ENCODE measurements at places on chromosomes 4 and X.

- DNase-seq, result no peak
These were observed 399.9 kb downstream of the GASK1B start for GRCh38 chr4:157772907-157773306.

GRCh38 chr4:81040012-81040659 lies 9.6 kb downstream of the BMP3 start:
- DNase-seq, result no peak

GRCh38 chr4:106364282-106364681 lies 4.3 kb downstream of the GIMD1 start:
- peak; percentile 35 for DNase-seq

- DNase-seq, result no peak
These were observed 390.1 kb downstream of the ADAM29 start for GRCh38 chr4:175308236-175308635.

GRCh38 chr4:40557736-40558135 lies 71.9 kb downstream of the RBM47 start:
- DNase-seq, result no peak

DNA sequence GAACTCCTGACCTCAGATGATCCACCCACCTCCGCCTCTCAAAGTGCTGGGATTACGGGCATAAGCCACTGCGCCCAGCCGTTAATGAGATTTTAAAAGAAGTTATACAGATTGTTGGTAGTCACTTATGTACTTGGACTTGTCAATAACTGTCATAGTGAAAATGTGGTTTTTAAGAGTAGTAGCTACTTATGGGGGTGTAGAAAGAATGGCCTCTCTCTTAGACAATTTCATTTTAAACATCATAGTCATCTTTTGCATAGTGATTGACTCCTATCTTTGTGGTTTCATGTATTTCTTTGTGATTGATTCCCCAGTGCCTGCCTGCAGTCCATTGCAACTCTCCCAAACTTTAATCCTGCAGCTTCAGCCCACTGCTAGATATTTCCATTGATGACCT lies 17.4 kb downstream of the FAM199X start:
- no peak for DNase-seq

DNA sequence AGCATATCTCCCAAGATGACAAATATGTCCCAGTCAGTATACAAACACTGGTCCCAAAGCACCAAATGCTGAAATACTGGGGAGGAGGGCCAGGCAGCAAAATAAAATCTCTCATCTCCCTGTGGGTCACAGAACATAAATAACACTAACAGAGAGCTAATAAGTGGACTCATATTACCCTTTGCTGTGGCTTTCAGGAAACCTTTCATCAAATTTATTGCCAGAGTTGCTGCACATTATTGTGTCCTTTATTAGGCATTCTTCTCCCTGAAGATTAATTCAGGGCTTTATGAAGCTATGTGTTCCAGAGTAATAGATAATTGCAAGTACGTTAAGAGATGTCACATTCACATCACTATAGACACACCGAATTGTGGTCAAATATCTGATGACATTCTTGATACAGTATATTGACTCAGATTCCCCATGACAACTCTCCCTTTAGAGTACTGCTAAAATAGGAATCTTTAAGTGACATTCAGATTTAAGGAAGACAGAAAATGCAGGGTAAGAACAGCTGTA lies 124.1 kb upstream of the PRR32 start:
- DNase-seq, result no peak

GRCh38 chr4:183443655-183444213 lies 702 bp upstream of the CDKN2AIP start:
- no peak for DNase-seq

- peak; percentile 21 for DNase-seq
These were observed 330.5 kb downstream of the HNRNPD start for GRCh38 chr4:82043081-82043808.

DNA sequence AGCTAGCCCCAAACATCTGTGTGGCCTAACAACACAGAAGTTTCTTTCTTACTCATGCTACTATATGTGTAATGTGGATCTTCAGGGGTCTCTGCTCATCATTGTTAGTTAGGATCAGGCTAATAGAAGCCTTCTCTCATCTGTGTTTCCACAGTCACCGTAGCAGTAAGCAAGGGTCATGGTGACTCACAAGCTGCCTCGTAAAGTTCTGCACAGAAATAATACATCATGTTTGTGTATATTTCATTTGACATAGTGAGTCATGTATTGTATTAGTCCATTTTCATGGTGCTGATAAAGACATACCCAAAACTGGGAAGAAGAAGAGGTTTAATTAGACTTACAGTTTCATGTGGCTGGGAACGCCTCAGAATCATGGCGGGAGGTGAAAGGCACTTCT lies 38.7 kb downstream of the SLC4A4 start:
- no peak for DNase-seq

DNA sequence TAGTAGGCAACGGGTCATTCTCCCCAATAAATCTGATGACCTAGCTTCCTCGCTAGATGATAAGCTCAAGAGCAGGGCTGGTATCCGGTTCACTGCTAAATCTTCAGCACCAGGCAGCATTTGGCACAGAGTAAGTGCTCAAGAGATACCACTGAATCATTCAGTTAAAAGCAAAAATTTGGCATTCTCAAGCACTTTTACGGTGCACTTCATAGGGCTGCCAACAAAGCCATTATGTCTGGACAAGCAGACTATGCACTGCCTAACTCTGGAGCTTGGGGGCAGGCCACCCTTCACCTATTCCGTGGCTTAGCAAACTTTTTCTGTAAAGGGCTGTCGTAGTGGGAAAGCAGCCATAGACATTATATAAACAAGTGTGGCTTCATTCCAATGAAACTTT lies 23.8 kb upstream of the CXorf38 start:
- no peak for DNase-seq

DNA sequence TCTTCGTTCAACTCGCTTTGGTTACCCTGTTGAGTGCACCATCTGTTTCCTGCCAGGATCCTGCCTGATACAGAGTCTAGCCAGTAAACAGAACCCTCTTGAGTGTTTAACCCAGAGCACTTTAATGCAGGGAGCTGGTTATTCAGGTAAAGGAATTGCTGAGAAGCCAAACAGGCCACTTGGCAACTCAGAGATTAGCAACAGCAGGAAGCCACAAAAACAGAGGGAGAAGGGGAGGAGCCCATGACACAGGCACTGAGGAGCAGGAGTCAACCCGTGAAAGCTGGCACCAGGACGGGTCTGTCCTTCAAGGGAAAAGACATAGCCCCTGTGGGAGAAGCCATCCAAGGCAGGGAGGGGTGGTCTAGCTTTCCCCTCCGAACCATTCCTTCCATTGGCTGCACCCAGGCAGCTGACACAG lies 641.4 kb downstream of the ZNF674 start:
- DNase-seq, result no peak

GRCh38 chr4:161188578-161188977 lies 975.2 kb downstream of the FSTL5 start:
- no peak for DNase-seq

DNA sequence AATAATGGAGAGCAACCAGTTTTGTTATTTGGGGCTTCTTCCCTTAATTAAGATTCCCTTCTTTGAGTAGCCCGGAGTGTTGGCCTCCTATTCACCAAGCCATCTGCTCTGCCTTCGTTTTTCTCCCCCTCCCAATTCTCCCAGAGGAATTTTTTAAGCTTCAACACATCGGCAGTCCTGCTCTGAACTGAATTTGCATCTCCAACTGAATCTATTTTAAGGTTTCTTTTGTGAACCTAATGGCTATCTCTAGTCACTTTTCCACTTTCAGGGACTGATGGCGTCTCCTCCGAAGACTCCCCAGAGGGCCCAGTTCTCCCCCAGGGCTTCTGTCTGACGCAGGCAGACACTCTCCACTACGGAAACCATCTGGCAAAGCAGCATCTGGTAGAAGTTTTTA lies 280.2 kb downstream of the ADGRA3 start:
- peak; percentile 88 for DNase-seq

DNA sequence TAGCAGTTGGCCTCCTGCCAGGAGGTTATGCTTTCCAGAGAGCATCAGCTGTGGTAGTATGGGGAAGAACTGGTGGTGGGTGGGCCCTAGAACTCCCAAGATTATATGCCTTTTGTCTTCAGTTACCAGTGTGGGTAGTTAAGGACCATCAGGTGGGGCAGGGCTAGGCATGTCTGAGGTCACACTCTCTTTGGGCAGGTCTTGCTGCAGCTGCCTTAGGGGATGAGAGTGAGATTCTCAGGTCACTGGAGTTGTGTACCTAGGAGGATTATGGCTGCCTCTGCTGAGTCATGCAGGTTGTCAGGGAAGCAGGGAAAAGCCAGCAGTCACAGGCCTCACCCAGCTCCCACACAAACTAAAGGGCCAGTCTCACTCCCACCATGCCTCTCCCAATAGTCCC lies 172.9 kb upstream of the GYPA start:
- no peak for DNase-seq

DNA sequence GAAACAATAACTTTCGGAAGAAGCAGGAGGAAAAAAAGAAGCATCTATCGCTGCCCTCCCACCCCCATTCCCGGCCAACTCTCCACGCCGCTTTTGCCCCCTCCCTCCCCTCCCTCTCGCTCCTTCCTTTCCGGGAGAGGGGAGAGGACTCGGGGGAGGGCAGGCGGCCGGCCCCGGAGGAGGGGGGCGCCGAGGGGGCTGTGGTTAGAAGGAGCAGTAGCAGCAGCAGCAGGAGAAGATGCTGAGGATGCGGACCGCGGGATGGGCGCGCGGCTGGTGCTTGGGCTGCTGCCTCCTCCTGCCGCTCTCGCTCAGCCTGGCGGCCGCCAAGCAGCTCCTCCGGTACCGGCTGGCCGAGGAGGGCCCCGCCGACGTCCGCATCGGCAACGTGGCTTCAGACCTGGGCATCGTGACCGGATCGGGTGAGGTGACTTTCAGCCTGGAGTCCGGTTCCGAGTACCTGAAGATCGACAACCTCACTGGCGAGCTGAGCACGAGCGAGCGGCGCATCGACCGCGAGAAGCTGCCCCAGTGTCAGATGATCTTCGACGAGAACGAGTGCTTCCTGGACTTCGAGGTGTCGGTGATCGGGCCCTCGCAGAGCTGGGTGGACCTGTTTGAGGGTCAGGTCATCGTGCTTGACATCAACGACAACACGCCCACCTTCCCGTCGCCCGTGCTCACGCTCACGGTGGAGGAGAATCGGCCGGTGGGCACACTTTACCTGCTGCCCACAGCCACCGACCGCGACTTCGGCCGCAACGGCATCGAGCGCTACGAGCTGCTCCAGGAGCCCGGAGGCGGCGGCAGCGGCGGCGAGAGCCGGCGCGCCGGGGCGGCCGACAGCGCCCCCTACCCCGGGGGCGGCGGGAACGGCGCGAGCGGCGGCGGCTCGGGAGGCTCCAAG lies 1.3 kb downstream of the PCDH7 start:
- peak; percentile 78 for DNase-seq

DNA sequence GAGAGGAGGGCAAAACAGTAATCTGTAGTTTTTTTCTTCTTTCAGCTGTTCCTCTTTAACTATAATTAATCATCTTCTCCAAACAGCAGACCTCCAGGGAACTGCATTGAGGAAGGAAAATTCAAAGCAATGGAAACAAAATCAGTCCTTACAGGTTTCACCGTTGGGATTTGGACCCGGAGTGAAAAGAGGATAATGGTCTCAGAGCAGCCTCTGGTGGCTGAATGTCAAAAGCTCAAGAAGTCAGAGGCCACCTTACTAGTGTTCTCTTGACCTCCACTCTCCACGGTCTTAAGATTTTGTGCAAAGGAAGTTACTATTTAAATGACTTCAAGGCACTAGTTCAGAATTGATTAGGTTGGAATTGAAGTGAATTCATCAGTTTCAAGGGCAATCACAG lies 16.0 kb upstream of the MID1 start:
- peak; percentile 17 for DNase-seq

DNA sequence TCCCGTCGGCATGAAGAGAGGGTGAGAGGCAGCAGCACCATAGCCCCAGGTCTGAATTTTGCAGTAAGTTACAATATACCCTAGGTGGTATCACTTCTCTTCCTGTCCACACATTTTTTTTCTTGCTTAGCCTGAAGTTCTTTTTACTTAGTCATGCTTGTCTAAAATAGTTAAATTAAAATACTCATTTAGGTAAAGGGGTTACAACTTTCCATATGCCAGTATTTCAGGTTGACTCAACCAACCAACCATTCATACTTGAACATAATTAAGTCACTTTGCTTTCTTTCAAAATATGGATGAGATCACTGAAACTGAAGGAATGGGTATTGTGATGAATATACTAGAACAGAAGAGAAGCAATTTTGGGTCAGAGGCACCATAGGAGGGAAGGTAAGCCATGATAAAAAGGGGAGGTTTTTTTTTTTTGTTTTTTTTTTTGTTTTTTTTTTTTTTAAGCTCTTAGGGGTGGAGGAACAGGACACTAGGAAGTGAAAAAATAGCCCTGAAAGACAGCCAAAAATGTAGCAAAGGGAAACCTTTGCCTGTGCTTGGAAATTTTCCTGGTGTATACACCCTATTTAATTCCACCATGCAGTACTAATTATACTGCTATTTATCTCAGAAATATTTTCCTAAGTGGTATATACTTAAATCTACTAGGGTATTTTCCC lies 41.8 kb downstream of the RPS6KA3 start:
- DNase-seq, result no peak

GRCh38 chrX:45515262-45516215 lies 314.9 kb upstream of the DIPK2B start:
- peak; percentile 18 for DNase-seq

DNA sequence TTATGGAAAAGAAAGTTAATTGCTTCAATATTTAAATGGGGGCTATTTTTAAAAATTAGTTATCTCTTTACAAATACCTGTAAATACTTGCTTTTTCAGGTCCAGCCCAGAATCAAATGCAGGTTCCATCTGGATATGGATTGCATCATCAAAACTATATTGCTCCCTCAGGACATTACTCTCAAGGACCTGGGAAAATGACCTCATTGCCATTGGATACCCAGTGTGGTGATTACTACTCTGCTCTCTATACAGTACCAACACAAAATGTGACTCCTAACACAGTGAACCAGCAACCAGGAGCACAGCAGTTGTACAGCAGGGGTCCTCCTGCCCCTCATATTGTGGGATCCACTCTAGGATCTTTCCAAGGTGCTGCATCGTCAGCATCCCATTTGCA lies 29.2 kb downstream of the SEC24B start:
- no peak for DNase-seq

- DNase-seq, result no peak
These were observed 133.6 kb upstream of the VAMP7 start for GRCh38 chrX:155747520-155747919.

DNA sequence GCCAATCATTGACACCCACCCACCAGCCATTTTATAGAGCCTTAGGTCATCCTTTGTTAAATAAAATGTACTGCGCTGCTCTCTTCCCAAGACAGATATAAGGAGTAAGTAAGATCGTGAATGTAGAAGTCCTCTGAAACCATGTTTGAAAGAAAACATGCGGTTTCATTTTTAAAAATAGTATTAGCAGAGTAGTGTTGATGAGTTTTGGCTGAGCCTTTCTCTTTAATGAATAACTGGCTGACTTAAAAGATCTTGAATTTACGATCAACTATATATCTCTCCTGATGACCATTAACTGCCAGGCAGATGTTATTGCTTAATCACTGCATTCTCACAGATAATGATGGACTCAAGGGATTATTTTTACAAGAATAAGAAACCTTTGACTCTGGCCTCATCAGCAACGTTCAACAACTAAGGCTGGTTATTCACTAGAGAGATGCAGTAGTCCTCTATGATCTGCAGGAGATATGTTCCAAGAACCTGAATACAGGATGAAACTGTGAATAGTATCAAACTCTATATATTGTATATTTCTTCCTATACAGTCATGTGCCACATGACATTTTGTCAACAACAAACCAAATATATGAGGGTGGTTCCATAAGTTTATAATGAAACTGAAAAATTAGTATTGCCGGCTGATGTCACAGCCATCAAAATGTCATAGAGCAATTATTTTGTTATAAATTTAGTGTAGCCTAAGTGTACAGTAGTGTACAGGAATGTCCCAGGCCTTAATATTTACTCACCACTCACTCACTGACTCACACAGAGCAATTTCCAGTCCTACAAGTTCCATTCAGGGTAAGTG lies 80.8 kb downstream of the FAM13A start:
- DNase-seq, result no peak

Measured in glutamatergic neuron (in vitro differentiated cells).